Natural killer cell treated with Interleukin-12 subunit alpha and Interleukin-12 subunit beta and Interleukin-15 and Interleukin-18, amount 100 ng/mL, for 72 hours (primary cell): ENCODE measurements at places on chromosomes 16 and 17.

GRCh38 chr17:74491626-74492025 is 25.2 kb downstream of the CD300A start:
- peak overlapping the region; percentile 75 for H3K27ac ChIP-seq
- no peaks in the 10 kb centered on the region for H3K27me3 ChIP-seq
- DNase-seq: no peak
- H3K4me3 ChIP-seq: peak overlapping the region; percentile 72
- peaks cover 34% of the 10 kb centered on the region for H3K4me1 ChIP-seq
- peaks cover 14% of the 10 kb centered on the region for H3K36me3 ChIP-seq

DNA sequence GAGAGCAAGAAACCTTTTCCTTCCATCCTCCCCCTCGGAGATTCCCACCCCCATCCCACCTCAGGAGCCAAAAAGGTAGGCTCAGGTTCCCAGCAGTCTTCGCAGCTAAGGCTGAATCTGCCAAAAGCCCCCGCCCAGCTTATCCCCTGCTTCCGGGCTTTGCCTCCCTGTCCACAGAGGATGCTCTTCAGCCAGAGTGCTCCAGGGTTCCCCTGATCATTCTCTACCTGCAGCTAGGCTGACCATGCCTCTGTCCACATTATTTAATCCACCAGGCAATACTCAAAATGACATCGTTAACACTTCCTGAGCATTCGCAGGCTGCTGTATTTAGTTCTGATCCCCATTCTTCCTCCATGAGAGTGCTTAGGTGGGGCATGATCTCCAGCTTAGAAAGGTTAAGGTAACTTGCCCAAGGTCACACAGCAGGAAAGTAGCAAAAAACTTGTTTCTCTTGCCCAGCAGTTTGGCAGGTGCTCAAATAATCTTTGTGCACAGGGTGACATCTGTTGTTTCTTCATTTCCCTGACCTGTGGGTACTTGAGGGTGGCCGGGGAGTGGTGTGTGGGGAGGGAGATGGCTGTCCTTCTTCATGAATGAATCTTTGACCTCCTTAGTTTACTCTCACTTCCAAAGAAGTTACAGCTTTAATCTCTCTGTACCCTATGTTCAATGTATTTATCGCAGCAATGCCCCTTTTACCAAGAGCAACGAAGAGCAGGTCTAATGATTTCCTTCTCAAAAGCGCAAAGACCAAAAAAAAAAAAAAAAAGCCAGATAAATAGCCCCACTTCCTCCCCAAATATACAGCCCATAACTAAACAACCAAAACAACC is 848 bp upstream of the TBKBP1 start:
- H3K4me1 ChIP-seq: peaks cover 41% of the 10 kb centered on the region
- H3K27me3 ChIP-seq: no peaks in the 10 kb centered on the region
- peak overlapping the region; percentile 92 for H3K27ac ChIP-seq

GRCh38 chr17:7886227-7887037 is 2.2 kb upstream of the CHD3 start:
- no peaks in the 10 kb centered on the region for H3K27me3 ChIP-seq
- H3K27ac ChIP-seq: no peak overlapping the region
- H3K4me1 ChIP-seq: no peaks in the 10 kb centered on the region
- no peak for DNase-seq
- H3K36me3 ChIP-seq: peaks cover 6% of the 10 kb centered on the region

GRCh38 chr16:15897834-15898254 is 9.4 kb upstream of the CEP20 start:
- peaks cover 2% of the 10 kb centered on the region for H3K4me1 ChIP-seq
- no peaks in the 10 kb centered on the region for H3K36me3 ChIP-seq
- DNase-seq: no peak
- peak overlapping the region; percentile 67 for H3K4me3 ChIP-seq
- H3K27ac ChIP-seq: peak overlapping the region; percentile 66
- peaks cover 3% of the 10 kb centered on the region for H3K27me3 ChIP-seq

DNA sequence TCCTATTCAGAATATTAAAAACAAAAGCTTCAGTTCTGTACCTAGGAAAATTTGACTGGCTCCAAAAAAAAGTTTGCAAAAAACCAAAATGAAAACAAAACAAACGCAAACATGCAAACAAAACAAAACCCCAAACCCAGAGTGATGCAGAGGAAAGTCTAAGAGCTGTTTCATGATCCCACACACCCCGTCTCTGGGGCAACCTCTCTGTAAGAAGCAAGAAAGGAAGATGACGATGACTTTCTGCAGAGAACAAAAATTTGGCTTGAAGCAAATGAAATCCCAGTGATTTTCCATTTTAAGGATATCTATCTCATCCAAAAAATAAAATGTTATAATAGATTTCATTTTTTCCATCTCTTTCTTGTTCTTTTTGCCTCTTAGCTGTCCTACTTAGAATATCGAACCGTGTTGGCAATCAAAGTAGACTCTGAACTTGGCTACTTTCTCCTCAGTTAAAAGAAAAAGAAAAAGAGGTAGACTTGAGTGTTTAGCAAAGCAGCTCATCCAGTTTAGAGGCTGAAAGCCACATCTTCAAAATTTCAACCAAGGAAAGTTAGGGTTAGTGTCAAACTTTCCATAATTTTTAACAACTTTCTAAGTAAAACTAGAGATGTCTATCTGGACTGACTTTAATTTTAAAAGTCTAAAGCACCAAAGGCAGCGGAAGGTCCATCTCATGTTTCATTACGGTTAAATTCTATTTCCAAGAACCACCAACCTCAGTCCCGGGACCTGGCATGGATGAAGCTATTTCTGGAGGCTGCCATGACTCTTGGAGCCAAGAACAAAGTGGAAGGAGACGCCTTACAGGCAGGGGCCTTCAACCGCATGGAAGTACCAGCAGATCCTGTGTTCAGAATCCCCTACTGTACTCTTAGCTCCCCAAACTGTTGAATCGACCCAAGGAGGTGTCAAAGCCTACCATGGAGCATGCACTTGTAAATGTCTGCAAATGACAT is 180.8 kb downstream of the XYLT1 start:
- no peaks in the 10 kb centered on the region for H3K27me3 ChIP-seq
- H3K4me1 ChIP-seq: peaks cover 30% of the 10 kb centered on the region
- no peak overlapping the region for H3K27ac ChIP-seq
- peaks cover 6% of the 10 kb centered on the region for H3K36me3 ChIP-seq

DNA sequence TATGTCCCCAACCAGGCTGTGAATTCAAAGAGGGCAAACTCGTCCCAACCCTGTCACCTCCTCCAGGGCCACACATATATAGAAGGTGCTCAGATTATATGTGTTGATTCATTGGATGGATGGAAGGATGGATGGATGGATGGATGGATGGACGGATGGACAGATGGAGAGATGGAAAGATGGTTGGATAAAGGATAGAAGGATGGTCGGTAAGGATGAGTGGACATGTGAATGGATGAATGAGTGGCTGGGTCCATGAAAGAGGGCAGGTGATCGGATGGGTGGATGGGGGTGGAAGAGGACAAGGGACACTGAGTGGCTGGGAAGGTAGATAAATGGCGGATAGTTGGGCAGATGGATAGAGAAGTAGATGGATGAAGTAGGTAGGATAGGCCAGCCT is 30.1 kb downstream of the TRPV3 start:
- peaks cover 9% of the 10 kb centered on the region for H3K36me3 ChIP-seq
- no peak for DNase-seq
- H3K4me3 ChIP-seq: no peak overlapping the region
- H3K27me3 ChIP-seq: no peaks in the 10 kb centered on the region
- no peaks in the 10 kb centered on the region for H3K4me1 ChIP-seq

GRCh38 chr16:85264752-85265151 is 152.5 kb upstream of the CIBAR2 start:
- no peak for DNase-seq
- H3K27me3 ChIP-seq: peaks cover 9% of the 10 kb centered on the region
- no peak overlapping the region for H3K4me3 ChIP-seq
- no peaks in the 10 kb centered on the region for H3K36me3 ChIP-seq
- no peaks in the 10 kb centered on the region for H3K4me1 ChIP-seq
- no peak overlapping the region for H3K27ac ChIP-seq

GRCh38 chr16:74046524-74046923 is 250.1 kb upstream of the PSMD7 start:
- H3K36me3 ChIP-seq: no peaks in the 10 kb centered on the region
- no peak overlapping the region for H3K4me3 ChIP-seq
- H3K27ac ChIP-seq: no peak overlapping the region
- DNase-seq: no peak

DNA sequence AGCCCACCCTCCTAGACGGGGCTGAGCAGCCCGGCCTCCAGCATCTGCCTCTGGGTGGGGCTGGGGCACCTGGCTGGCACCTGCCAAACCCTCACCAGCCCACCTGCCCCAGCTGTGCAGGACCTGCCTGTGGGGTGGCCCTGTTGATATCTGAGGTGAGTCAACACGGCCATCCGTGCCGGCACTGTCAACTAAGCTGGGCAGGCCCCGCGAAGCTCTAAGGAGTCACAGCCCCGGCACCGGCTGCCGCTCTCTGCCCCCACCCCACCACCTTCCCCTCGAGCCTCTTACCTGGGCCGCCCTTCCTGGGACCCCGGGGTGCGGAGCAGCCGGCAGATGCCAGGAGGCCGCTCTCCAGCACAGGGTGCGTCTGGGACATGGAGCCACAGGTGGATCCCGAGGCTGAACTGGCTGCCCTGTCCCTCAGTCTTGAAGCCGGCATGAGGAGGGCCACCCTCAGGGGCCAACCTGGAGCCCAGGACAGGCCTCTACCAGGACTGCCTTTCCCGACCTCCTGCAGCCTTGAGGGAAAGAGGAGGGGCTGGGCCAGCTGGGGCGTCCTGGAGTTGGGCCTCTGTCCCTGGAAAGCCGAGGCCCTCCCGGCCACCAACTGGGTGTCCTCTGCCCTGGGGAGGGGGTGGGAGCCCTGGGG is 515 bp downstream of the CBFA2T3 start:
- H3K4me1 ChIP-seq: peaks cover 9% of the 10 kb centered on the region
- no peak overlapping the region for H3K4me3 ChIP-seq
- no peaks in the 10 kb centered on the region for H3K27me3 ChIP-seq
- no peak overlapping the region for H3K27ac ChIP-seq
- no peak for DNase-seq
- H3K36me3 ChIP-seq: no peaks in the 10 kb centered on the region

DNA sequence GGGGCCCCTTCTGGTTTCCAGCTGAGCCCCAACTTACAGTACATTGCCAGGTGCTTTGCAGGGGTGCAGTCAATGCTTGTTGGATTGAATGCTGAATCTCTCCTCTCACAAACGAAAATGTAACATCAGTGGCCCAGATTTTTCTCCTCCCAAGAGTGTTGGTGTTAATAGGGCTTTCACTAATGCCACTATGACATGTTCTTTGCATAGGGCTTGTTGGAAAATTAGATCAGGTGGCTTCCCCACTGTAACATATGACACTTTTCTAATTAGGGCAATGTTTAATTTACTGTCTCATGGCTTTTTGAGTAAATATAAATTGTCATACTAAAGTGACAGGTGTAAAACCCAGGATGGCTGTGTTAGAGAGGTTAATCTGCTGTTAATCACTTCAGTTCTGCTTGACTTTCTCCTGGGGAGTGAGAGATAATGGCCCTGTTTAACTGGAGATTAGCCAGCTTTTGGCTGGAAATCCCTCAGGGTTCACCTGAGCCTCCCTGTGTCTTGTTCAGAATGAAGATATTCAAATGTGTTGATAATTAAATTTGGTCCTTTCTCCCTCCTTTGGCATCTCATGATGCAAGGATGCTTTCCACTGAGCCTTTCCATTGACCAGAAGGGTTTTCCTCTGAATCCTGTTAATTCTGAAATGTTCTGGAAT is 502.3 kb downstream of the RBFOX1 start:
- H3K4me3 ChIP-seq: no peak overlapping the region
- no peak overlapping the region for H3K27ac ChIP-seq
- H3K27me3 ChIP-seq: no peaks in the 10 kb centered on the region
- H3K4me1 ChIP-seq: no peaks in the 10 kb centered on the region

DNA sequence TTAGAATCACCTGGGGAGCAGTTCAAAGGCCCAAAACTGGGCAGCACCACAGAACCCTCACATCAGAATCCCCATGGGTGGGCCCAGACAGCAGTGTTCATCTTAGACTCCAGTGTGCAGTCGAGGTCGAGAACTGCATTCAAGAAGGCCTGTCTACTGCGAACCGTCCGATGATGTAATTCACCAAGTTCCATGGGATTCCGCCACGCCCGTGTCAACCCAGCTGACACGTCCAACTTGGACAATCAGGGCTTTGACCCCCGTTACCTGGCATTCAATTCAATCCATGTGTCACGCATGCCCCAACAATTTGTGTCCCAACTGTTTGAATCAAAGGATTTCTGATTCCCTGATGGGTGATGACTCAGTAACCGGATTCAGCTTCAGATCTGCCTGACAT is 9.2 kb downstream of the HSBP1 start:
- H3K4me3 ChIP-seq: no peak overlapping the region
- H3K4me1 ChIP-seq: no peaks in the 10 kb centered on the region
- H3K36me3 ChIP-seq: no peaks in the 10 kb centered on the region

DNA sequence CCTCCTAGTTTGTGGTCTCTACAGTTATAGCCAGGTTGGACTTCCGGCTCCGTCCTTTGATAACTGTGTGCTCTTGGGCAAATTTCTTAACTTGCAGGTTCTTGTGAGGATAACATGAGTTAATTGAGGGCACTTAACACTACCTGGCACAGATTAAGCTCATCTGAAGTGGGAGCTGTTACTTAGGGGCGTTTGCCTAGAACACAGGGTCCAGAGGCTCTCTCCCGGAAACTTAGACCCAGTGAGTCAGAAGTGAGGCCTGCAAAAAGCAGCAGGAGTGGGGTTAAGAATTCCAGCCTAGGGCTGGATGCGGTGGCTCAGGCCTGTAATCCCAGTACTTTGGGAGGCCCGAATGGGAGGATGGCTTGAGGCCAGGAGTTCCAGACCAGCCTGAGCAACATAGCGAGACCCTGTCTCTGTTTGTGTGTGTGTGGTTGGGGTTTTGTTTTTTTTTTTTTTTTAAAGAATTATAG is 1.4 kb downstream of the MVP start:
- peaks cover 7% of the 10 kb centered on the region for H3K36me3 ChIP-seq
- H3K4me1 ChIP-seq: peaks cover 42% of the 10 kb centered on the region
- H3K4me3 ChIP-seq: peak overlapping the region; percentile 96
- no peaks in the 10 kb centered on the region for H3K27me3 ChIP-seq
- H3K27ac ChIP-seq: peak overlapping the region; percentile 94
- DNase-seq: no peak

- H3K4me3 ChIP-seq: no peak overlapping the region
- H3K27me3 ChIP-seq: peaks cover 42% of the 10 kb centered on the region
- H3K36me3 ChIP-seq: no peaks in the 10 kb centered on the region
- no peak for DNase-seq
These were observed 2.9 kb upstream of the CACNG3 start for GRCh38 chr16:24253192-24253591.

DNA sequence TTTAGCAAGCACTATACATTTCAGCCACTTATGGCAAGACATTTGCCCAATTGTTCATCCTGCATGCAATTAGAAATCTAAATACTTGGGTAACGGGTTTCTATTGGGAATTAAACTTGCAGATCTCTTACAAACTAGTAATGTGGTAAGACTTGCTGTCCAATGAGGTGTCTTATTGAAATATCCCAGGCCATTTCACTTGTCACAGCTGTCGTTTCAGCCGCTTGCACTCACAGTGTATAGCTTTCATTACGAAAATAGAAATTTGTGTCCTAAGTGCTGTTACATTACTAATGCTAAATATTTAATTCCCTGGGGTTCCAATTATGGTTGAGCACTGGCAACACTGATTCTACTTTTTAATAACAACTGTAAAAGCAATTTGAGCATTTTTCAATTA is 40.3 kb upstream of the IRX5 start:
- H3K27me3 ChIP-seq: no peaks in the 10 kb centered on the region
- DNase-seq: no peak
- H3K4me1 ChIP-seq: no peaks in the 10 kb centered on the region
- no peak overlapping the region for H3K27ac ChIP-seq
